ENCODE measurements at places on chromosomes 4 and X.

GRCh38 chr4:109703664-109704361, 568 bp upstream of the CASP6 start:
- DNase-seq = no peak

- no peak for DNase-seq
Measured at GRCh38 chrX:39752815-39753214, 344.9 kb downstream of the BCOR start.

DNA sequence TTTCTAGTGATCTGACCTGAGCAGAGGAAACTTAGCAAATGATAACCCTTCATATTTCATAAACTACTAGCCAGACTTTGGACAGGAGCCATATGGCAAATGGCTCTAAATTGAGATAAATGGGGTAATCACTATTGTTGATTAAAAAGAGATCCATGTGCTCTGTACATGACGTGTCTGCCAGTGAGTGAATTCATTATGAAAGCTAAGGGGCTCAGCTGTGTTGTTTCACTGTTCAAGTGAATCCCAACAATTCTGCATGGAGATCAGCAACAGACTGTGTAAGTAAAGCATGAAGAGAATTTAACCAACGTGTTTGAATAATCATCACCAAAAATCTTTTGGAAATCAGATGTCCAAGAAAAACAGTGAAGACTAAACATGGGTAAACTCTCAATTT, 9.5 kb upstream of the QRFPR start:
- no peak for DNase-seq

GRCh38 chrX:49155243-49155899, 7.2 kb upstream of the MAGIX start:
- DNase-seq = no peak

DNA sequence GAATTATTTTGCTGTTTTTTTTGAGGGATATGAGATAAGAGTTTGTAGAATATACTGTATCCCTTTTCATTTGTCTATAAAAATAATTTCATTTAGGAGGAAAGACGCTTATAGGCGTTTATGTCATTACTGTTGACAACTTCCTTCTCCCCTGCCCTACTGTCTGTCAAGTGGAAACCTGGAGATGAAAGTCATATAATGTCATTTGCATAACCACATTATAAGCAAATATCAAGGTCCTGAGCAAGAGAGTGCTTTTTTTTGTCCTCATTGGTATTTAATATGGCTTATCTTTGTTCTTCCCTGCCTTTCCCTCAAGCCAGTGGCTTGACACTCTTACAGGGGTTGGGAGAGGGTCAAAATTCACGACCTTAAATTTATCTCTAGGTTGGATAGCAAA, 55.8 kb downstream of the LRP2BP start:
- DNase-seq = no peak

DNA sequence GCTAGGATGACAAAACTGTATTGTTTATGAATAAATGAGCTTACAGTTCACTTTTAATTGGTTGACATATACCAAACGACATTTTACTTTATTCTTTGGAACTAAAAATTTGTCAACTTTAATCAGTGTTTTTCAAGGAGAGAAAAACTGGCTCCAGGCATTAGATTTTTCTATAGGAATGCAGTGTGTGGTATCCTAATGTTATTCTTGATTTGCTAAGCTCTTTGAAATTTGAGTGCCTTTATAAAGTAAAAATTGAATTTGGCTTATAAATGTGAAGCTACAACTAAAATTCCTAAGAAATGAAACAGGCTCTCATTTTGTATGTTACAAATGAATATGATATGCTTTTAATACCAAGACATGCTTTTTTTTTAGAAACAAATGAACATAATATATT, 442.2 kb upstream of the TRAM1L1 start:
- no peak for DNase-seq

GRCh38 chr4:86386817-86387415, 27.1 kb upstream of the MAPK10 start:
- no peak for DNase-seq

- peak; percentile 42 for DNase-seq
Measured at GRCh38 chrX:25144043-25144940, 128.5 kb upstream of the ARX start.

- no peak for DNase-seq
Measured at GRCh38 chrX:68874076-68874475, 45.3 kb downstream of the EFNB1 start.

DNA sequence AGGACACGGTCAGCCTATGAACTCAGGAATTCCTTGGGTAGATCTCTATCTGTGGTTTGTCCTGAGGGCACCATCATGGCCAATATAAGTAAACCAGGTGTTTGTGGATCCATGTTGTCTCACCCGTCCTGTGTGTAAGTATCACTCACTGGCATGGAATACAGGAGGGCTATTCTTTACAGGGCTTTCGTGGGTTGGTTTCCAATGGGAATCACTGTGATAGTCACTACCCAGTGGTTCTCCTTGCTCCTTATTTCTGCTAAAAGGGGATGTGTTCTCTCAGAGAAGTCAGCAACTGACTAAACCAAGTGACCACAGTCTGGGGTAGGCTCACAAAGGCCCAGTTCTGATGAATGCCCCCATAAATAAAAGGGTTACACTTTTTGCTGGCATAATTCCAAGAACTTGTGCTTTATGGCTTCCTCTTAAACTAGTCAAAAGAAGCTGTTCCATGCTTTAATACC, 236.7 kb upstream of the JADE1 start:
- DNase-seq = no peak

DNA sequence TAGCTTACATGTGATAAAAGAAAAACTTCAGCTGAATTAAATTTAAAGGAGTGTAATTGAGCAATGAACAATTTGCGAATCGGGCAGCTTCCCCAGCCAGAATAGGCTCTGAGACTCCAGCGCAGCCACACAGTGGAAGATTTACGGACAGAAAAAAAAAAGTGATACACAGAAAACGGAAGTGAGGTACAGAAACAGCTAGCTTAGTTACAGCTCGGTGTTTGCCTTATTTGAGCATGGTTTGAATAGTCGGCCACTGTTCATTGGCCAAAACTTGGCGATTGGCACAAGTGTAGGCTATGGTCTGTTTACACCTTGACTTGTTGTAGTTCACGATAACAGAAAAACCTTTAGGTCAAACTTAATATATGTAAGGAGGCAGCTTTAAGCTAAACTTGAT, 16.7 kb upstream of the SUPT20HL1 start:
- no peak for DNase-seq

GRCh38 chrX:123422875-123423274, 238.8 kb downstream of the GRIA3 start:
- no peak for DNase-seq

- no peak for DNase-seq
Measured at GRCh38 chr4:24680746-24681448, 96.5 kb upstream of the DHX15 start.

- no peak for DNase-seq
Measured at GRCh38 chr4:119314356-119314755, 7.6 kb downstream of the FABP2 start.

DNA sequence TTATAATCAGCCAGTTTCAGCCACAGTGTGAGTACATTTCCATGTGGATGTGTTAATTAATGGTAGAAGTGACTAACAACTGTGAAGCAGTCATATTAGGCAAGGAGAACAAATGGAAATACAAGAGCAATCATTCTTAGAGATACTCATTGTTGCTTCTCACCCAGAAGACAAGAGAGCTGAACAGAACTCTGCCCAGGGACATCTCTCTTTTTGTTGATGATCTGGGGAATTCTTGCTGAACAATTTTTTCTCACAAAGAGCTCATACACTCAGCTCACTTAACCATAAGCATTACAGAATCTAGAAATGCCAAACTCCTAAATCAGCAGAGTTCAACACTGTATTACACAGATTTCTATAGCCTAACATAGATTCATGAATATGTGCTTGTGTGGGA, 150.1 kb downstream of the COMMD8 start:
- no peak for DNase-seq

DNA sequence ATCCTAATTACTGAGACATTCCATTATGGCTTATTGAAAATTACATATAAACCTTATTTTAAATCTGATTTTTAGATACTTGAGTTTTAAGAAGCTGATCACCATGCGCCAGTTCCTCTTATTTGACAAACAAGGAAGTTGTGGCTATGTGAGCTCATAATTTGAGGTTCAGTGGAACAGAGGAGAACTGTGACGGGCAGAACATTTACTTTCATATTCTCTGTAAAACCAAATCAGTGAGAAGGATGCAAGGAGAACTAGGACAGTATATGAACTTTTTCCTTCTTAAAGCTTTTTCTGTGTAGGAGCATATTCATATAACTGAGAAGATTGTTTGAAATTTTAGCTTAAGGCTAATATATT, 25.3 kb downstream of the STIM2 start:
- no peak for DNase-seq

DNA sequence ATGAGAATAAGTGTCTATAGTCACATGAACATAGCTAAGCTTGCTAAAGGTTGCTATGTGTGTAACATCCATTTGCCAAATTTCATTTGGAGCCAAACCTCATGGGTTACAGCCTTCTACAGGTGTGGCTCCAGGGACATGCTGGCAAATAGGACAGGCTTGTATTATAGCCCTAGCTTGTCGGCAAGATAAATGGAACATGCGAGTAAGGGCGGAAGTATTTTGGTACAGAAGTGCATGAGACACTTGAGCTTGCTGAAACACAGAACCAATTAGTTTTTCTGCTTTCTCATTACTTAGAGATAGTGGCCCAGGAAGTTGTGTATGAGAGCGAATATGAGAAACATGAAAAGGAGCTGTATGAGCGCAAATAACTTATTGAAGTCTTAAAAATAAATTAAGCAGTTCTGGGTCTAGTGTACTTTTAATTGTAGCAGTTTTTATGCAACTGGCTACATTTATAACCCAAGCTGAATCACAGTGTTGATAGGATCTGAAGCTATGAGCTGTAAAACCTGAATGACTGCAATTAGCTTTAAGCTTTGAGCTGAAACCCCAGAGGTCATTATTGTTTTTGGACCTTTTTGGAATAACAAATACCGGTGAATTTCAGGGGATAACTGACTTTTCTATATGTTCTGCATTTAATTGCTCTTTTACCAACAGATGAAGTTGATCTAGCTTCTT, 64.6 kb downstream of the KDM5C start:
- DNase-seq = no peak

GRCh38 chr4:108227923-108228322, 59.2 kb upstream of the LEF1 start:
- DNase-seq = no peak

DNA sequence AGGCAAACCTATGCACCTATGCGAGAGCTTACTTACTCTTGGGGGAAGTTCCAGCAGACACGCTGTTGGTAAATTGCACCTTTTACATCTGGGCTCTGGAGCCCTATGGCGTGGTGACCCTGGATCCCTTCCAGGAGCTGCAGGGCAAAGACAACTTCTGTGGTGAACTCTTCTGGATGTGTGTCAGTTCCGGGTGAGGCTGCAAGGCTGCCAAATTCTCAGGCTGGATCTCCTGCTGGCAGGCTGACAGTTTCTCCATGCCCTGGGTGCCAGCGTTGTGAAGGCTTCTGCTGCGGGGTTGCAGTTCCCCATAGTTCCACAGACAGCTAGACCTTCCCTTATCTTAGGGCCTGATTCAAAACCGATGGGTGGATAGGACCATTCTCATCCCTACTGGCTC, 37.9 kb downstream of the RAP2C start:
- no peak for DNase-seq

- DNase-seq = no peak
Measured at GRCh38 chr4:10384974-10385373, 72.3 kb downstream of the ZNF518B start.

GRCh38 chr4:182738283-182739047, 178.7 kb downstream of the DCTD start:
- DNase-seq = no peak

DNA sequence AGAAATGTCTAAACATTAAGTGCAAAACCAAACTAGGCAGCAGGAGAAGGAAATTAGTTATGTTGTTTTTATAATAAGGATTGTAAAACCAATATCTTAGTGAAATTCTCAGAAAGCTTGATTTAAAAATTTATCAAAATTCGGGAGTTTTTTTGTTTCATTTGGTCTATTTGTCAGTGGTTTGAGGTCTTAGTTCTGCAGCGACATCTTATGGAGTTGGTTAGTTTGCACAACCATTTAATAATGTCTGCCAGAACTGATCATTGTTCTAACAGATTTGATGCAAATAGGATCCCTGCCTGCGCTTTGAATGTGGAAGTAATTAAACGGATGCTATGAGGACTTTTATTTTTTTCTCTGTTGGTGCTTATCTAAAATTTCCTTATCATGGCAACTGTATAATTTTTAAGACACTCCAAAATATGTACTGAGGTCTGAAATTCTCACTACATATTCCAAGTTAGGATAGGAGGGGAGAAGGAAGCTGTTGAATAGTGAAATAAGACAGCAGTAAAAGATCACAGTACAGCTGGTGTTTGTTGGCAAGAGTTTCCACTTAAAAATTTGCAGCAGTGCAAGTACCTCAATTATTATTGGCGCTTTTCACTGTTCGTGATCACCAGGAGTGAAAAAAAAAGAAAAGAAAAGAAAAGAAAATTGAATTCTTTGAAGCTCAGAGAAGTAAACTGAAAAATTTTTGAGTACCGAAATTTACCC, 2521.4 kb downstream of the ARAP2 start:
- no peak for DNase-seq

DNA sequence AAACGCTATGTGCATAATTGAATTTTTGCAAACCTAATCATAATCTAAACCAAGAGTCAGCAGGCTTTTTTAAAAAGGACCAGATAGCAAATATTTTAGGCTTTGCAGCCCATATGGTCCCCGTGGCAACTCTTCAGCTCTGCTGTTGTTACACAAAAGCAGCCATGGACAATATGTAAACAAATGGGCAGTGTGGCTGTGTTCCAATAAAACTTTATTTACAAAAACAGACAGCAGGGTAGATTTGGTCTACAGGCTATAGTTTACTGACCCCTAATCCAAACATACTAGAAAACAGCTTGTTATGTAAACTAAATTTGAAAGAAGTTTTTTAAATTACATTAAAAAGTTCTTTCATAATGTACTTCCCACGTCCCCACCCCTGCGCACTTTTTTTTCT, 53.1 kb downstream of the FUNDC1 start:
- no peak for DNase-seq

DNA sequence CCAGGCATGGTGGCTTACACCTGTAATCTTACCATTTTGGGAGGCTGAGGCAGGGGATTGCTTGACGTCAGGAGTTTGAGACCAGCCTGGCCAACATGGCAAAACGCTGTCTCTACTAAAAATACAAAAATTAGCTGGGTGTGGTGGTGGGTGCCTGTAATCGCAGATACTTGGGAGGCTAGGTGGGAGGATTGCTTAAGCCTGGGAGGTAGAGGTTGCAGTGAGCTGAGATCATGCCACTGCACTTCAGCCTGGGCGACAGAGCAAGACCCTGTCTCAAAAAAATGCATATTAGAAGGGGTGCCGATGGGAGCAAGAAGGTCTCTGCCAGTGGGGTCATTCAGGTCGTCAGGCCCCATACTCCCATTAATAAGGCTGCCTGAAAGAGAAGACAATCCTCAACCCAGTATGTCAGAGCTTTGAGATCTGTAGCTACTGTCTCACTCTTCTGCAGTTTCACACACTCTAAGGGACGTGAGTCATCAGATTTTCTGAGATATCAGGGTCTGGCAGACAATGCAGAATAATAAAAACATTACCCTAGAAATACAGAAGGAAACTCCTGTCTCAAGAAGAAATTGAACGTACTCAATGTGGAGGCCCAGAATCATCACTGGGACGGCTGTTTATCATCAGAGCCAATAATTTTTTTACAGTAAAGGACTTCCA, 176.7 kb upstream of the FAT1 start:
- no peak for DNase-seq

All from activated CD4-positive, CD25-positive, alpha-beta regulatory T cell treated with anti-CD3 and anti-CD28 coated beads, Interleukin-2, amount 50 U/mL, for 72 hours (primary cell).